ENCODE measurements at places on chromosomes 5 and 9.

DNA sequence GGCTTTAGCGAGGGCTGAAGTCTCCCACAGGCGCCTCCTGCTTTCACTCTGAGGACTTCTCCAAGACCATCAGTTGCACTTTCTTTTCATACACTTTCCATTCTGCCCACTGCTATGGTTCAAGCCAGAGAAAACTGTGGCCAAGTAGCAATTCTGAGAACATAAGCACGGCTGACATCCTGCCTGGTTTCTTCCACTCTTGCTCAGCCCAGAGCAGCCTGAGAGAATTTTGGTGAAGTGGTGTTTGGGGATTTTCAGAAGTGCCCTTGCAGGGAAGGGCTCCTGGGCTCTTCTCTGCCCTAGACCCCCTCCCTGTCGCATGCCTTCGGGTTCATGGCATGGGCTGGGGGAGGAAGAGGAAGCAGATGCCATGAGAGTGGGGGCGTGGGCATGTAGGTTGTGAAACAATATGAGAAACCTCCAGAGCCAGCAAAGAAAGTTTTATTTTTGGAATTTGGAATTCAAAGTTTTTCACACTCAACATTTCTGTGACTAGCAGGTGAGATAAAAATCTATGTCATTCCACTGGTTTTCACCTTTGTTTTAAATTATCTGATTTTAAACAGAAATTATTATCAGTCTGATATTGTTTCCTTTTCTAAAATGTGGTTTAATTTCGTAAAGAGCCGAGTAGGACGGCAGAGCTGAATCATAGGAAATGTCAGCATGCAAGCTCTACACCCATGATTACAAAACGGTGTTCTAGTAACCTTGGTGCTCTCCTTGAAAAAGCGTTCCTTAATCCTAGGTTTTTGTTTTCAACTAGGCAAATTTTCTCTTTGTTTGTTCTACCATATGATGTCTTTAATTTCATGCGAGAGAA, 27.8 kb upstream of the TNFSF8 start:
- no peak for DNase-seq

GRCh38 chr5:122944051-122944450, 92.5 kb downstream of the PPIC start:
- no peak for DNase-seq

- no peak for DNase-seq
Measured at GRCh38 chr9:95053611-95054570, 263.6 kb downstream of the FANCC start.

DNA sequence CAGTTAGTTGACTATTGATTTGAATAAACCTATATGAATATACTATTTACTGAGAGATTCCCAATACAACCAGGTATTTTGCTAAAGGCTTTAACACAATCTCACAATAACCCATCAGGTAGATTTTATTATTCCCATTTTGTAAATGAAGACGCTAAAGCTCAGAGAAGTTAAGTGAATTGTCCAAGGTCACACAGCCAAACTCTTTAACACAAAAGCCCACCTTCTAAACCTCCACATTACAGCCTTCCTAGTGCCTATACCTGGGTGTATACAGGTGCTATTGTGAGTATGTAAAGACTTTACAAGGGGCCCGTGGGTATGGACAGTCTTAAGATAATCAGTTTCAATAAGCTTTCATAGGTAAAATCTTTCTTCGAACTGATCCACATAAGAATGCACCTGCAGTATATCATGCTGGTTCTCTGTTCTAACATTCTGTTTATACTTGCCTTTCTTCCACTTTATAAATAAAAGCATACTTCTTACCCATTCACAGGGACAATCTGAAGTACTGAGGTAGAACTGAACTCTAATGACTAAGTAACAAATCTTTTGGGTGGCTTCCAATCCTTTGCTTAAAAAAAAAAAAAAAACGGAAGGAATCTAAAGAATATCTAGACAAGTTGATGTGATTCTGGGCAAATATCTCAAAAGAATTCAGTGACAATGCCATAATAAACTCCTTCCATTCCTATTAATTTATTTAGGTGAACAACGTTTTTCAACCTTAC, 59.1 kb downstream of the PJA2 start:
- no peak for DNase-seq

- DNase-seq = peak; percentile 73
Measured at GRCh38 chr5:80406980-80407734, 707 bp upstream of the ZFYVE16 start.
